ENCODE measurements at places on chromosomes 11 and 22.
A peak's percentile ranks its signal among the peaks of the same experiment; 100 is the strongest.

DNA sequence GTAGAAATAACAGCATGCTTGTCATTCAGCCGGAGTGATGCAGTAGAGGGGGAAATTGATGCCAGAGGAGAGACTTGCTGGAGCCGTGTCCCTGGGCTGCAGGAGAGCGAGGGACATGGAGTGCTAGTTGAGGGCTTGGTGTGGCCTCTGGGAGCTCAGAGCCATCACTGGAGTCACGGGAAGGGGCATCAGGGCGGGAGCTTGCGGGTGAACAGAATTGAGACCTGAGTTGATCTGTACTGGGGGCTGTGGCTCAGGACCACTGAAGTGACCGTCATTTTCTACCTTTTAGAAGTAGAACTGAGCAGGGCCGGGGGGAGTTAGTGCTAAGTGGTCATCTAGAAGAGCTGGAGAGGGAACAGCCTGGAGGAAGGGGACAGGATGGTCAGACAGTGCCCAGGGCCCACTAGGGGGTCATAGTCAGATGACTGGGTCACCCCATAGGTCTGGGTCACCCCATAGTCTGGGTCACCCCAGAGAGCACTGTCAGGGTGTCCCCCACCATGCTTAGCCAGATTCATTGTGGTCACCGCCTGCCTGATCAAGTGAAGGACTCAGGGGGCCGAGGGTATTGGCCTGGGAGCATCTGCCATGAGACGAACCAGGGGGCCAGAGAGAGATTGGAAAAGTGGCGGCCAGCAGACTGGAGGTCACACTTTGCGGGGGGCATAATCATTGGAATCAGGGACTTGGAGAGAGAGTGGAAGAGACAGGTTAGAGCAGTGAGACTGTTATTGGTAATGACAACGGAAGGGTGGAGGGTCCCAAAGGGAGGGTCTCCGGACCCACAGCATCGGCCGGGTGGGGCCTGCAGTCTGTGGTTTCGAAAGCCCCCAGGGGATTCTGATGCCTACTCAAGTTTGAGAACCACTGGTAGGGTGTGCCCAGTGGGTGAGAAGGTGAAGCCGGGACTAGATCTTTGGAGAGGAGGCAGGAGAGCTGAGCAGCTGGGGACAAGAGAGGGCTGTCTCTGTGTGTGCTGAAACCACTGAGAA lies 15.2 kb downstream of the RIBC2 start:
- no peaks in the 10 kb centered on the region for H3K36me3 ChIP-seq
- no peak overlapping the region for H3K4me3 ChIP-seq
- H3K4me1 ChIP-seq, result no peaks in the 10 kb centered on the region
- H3K27ac ChIP-seq, result no peak overlapping the region

- H3K27ac ChIP-seq, result peak overlapping the region; percentile 87
- peak overlapping the region; percentile 83 for H3K4me3 ChIP-seq
- peaks cover 4% of the 10 kb centered on the region for H3K36me3 ChIP-seq
Observed at GRCh38 chr11:85647078-85647477, 689 bp upstream of the TMEM126A start.

GRCh38 chr22:18935889-18936529 lies at the start of gene PRODH:
TSS of gene PRODH (minus strand) at chr22:18936293. CDS start at chr22:18936287, 6 bp downstream.
- H3K27me3 ChIP-seq, result no peaks in the 10 kb centered on the region
- no peak within 1 kb of the TSS for H3K4me3 ChIP-seq
- no peak within 1 kb of the TSS for H3K27ac ChIP-seq

DNA sequence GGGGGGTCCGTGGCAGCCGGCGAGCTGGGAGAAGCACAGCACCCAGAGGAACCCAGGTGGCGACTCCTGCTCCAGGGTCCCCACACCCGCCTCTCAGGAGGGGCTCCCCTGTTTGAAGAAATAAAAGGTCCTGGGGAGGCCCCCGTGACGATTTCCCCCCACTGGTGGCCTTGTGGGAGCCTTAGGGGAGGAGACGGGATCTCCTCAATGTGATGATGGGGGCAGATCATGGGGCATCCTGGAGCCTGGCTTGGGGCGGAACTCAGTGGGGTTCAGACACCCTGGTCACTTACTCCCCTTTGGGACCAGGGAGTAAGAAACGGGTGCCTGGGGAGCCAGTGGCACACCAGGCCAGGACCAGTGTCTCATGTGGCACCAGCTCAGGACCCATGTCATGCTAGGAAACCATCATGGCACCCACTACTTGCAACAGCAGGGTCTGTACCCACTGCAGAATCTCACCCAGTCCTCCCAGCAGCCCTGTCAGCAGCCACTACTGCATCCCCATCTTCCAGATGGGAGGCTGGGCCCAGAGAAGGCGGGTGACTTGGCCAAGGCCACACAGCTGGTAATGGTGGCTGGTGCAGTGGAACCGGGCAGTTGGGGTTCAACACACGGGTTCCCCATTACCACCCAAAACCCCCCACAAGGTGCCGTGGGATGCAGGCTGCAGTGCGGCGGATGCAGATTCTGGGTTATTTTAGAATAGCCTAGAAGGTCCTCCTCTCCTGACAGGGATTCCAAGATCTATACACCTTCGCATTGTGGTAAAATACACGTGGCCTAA lies 130.7 kb downstream of the CTTN start:
- DNase-seq, result no peak
- H3K27me3 ChIP-seq, result no peaks in the 10 kb centered on the region

GRCh38 chr11:109958131-109958820 lies 134.9 kb upstream of the ZC3H12C start:
- no peaks in the 10 kb centered on the region for H3K4me1 ChIP-seq
- H3K27ac ChIP-seq, result no peak overlapping the region
- H3K27me3 ChIP-seq, result no peaks in the 10 kb centered on the region
- no peak for DNase-seq

DNA sequence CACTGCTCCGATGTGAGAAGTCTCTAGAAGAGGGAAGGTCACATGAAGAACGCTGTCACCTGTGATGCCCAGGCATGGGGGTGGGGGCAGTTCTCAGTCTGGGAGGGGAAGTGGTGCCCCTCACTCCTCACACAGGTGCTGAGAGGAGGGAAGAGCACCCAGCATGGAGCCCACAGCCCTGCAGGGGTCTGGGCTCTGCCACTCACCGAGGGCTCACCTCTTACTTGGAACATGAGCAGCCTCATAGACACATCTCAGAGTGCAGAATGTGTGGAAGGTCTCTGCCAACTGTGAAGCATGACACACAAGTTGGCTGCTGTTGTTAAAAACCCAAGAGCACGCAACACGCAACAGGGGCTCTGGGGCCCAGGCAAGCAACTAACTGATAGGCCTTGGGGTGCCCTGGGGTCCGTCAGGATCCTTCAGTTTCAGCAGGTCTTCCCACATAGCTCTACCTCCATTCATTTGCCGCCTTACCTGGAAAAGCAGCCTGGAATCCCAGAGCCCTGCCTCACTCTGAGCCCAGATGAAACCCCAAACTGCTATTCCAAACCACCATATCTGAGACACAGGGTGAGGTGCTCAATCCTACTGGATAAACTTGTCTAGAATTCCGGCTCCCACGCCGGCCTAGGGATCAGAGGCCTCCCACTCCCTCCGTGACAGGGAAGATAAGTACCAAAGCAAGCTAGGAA lies 17.5 kb upstream of the TMPRSS4 start:
- H3K4me1 ChIP-seq, result no peaks in the 10 kb centered on the region
- no peaks in the 10 kb centered on the region for H3K27me3 ChIP-seq
- H3K27ac ChIP-seq, result no peak overlapping the region
- no peak overlapping the region for H3K4me3 ChIP-seq
- DNase-seq, result no peak
- no peaks in the 10 kb centered on the region for H3K36me3 ChIP-seq

GRCh38 chr11:69115586-69116560 lies 39.9 kb upstream of the SMIM38 start:
- no peaks in the 10 kb centered on the region for H3K27me3 ChIP-seq
- H3K4me3 ChIP-seq, result no peak overlapping the region
- no peak overlapping the region for H3K27ac ChIP-seq
- peaks cover 2% of the 10 kb centered on the region for H3K4me1 ChIP-seq
- H3K36me3 ChIP-seq, result no peaks in the 10 kb centered on the region

GRCh38 chr22:39622881-39623367 lies 52.4 kb downstream of the CACNA1I start:
- H3K27ac ChIP-seq, result no peak overlapping the region
- H3K27me3 ChIP-seq, result no peaks in the 10 kb centered on the region
- no peaks in the 10 kb centered on the region for H3K36me3 ChIP-seq
- H3K4me3 ChIP-seq, result no peak overlapping the region
- H3K4me1 ChIP-seq, result no peaks in the 10 kb centered on the region
- DNase-seq, result peak; percentile 60

GRCh38 chr11:70876685-70877084 lies 375.7 kb downstream of the SHANK2 start:
- no peak for DNase-seq
- no peaks in the 10 kb centered on the region for H3K27me3 ChIP-seq
- H3K27ac ChIP-seq, result no peak overlapping the region
- no peak overlapping the region for H3K4me3 ChIP-seq

GRCh38 chr22:46614025-46614931 lies 5.9 kb upstream of the GRAMD4 start:
- no peak overlapping the region for H3K27ac ChIP-seq
- peaks cover 24% of the 10 kb centered on the region for H3K4me1 ChIP-seq
- H3K4me3 ChIP-seq, result peak overlapping the region; percentile 71
- no peaks in the 10 kb centered on the region for H3K27me3 ChIP-seq
- H3K36me3 ChIP-seq, result no peaks in the 10 kb centered on the region

DNA sequence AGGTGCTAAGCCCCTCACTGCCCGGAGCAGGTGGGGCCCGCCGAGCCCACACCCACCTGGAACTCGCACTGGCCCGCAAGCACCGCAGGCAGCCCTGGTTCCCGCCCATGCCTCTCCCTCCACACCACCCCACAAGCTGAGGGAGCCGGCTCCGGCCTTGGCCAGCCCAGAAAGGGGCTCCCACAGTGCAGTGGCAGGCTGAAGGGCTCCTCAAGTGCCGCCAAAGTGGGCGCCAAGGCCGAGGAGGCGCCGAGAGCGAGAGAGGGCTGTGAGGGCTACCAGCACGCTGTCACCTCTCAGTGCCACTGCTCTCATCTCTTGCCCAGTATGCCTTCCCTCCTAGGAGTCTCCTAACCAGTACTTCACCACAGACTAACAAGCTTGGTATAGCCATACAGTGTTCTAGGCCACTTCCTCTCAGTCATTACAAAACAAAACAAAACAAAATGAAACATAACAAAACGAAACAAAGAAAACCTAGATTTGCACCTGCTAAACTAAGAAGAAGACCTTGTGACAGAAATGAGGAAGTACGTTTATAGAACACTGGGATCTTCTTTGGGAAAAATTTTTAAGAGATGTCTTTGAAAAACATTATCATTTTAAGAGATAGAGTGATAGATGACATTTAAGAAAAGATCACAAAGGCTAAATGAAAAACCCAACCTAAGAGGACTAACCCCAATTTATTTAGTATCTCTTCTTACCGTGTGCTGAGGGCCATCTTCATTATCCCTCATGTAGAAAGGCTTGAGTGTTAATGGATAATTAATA lies 47.7 kb upstream of the GAB2 start:
- peaks cover 5% of the 10 kb centered on the region for H3K4me1 ChIP-seq
- no peaks in the 10 kb centered on the region for H3K36me3 ChIP-seq
- H3K27ac ChIP-seq, result peak overlapping the region; percentile 3
- no peaks in the 10 kb centered on the region for H3K27me3 ChIP-seq
- no peak overlapping the region for H3K4me3 ChIP-seq

GRCh38 chr11:118152552-118153471 lies at the start of gene SCN4B:
TSS of gene SCN4B (minus strand) at chr11:118152823. CDS start at chr11:118152673, 150 bp downstream.
- peak within 1 kb of the TSS; percentile 52 for H3K4me3 ChIP-seq
- no peak within 1 kb of the TSS for H3K27ac ChIP-seq
- peaks cover 6% of the 10 kb centered on the region for H3K27me3 ChIP-seq
- no peaks in the 10 kb centered on the region for H3K36me3 ChIP-seq
- peak; percentile 12 for DNase-seq

DNA sequence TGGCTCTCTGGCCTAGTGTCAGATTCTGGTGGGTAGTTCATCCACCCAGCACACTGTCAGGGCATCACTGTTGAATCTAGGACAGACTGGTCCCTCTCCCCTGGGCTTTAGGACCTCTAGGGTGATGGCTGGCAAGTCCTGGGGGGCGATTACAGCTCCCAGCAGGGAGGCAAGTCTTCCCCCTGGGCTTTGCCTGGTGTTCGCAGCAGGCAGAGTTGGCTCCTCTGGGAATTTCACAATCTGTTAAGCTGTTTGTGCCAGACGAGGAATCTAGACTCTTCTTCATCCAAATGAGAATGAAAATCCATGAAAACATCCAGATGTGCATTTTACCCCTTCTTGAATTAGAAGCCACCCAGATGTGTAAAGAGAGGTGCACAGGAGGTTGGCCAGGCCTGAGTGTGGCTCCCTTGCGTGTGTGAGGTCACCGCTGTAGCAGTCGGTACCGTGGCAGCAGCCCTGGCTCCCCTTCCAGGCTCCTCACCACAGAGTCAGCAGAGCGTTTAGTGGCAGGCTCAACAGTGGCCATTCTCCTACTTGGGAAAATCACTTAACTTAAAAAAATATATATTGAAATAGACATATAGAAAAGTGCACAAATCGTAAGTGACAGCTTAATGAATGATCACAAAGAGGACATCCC lies 99.9 kb upstream of the TBCEL start:
- H3K4me3 ChIP-seq, result no peak overlapping the region
- no peak for DNase-seq
- H3K4me1 ChIP-seq, result no peaks in the 10 kb centered on the region

GRCh38 chr11:19474954-19475721 lies 234.4 kb upstream of the E2F8 start:
- DNase-seq, result no peak
- H3K36me3 ChIP-seq, result no peaks in the 10 kb centered on the region
- no peak overlapping the region for H3K4me3 ChIP-seq
- H3K27ac ChIP-seq, result no peak overlapping the region
- no peaks in the 10 kb centered on the region for H3K27me3 ChIP-seq

DNA sequence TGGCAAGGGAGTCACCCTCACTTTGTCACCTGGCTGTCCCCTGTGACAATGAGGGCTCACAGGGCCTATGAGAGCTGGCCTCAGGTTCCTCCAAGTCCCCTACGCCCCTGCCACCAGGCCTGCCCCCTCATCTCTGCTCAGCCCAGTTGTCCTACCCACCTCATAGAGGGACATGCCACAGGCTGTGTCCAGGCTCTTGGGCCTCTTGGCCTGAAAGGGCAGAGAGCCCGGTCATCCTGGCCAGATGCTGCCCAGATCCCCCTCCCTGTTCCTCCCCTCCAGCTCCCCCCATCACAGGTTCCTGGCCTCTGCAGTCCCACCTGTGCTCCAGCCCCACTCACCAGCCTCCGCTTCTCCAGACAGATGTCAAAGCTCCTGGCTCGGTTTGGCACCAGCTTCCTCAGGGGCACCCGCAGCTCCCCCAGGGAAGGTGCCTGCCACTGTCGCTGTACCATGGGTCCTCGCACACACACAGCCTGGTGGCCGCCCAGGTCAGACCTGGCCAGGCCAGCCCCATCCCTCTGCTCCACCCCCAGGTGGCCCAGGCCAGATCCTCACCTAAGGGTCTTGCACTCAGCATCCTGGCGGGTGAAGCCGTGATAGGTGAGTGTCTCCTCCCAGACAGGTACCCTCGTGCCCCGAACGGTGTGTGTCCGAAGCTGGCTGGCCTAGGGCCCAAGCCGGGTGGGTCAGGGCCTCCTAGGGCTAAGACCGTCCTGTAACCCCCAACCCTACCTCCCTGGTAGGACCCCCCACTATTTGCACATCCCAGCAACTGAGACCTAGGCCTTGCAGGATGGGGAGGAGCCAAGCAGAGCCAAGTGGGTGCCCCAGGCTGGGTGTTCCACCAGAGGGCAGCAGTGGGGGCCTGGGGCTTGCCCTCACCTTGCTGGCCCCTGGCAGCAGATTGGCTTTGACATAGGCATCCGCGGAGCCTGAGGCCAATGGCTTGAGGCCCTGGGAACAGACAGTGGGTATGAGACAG lies 8.3 kb downstream of the NDUFV1 start:
- peaks cover 29% of the 10 kb centered on the region for H3K36me3 ChIP-seq
- H3K27me3 ChIP-seq, result no peaks in the 10 kb centered on the region
- peak overlapping the region; percentile 60 for H3K4me3 ChIP-seq
- peaks cover 25% of the 10 kb centered on the region for H3K4me1 ChIP-seq

All from naive thymus-derived CD4-positive, alpha-beta T cell (primary cell).